Fibroblast of skin of back (primary cell): ENCODE measurements at places on chromosomes 3 and 15.

DNA sequence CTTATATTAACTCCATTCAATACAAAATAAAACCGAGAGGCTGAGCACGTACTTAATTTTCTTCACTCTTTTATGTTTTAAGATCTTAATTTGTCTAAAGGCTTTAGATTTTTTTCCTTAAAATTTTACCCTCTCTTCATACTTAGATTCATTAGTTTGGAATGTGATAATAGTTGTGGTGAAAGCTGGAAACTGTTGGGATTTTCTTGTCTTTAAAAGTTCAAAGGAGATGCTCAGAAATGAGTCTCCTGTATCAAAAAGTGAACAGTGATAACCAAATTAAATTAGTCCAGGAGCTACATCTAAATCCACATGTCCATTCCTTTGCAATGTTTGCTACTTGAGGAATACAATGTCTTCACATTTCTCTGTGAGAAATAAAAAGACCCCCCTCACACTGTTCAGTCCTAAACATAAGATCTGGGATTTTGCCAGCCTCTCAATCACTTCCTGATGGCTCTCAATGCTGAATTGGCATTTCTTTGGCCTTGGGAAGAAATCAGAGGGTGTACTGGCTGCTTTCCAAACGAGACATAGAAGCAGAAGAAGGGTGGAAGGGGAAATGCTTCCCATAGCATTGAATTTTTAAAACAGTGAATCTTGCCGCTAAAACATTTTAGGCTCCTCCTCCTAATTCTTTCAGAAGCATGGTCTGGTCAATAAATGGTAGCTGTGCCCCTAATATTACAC is 245.0 kb downstream of the SHOX2 start:
- peak; percentile 18 for DNase-seq

- peak; percentile 67 for DNase-seq
Observed at GRCh38 chr3:120615847-120616609, 19.9 kb downstream of the NDUFB4 start.

DNA sequence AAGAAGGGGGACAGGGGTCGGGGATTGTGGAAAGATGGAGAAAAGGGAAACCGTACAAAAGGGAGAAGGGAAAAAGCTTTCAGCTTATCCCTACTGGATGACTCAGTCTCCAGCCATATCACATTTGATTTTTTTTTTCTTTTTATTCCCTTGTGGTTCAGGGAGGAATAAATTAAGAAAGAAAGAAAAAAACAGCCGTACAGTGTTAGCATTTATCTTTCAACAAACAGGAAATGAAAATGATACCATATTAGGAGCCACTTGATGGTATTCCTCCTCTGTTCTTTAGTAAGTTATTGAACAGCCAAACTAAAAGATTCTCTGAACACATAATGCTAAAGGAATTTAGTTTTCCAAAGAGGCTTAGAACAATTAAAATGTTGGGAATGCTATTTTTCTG is 594.4 kb downstream of the FOXP1 start:
- peak; percentile 91 for DNase-seq

- peak; percentile 15 for DNase-seq
Observed at GRCh38 chr3:10380906-10381305, 60.0 kb upstream of the SEC13 start.

- no peak for DNase-seq
Observed at GRCh38 chr3:189568961-189569360, 62.2 kb upstream of the TP63 start.

DNA sequence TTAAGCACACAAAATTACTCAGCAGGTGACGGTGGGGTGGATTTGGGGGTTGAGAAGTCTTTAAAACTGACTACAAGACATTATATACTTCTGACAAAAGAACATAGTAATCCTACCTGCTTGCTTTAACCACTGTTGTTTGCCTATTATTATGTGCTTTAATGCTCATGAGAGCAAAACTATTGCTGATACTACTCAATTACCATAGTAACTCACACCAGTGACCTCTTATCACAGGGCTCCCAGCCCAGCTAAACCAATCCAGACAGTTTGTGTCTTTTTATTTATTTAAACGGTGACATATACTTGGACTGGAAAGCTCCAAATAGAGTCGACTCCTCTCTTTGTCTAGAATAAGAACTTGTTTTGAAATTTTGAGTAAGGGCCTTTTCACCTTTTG is 42.8 kb upstream of the FEZF2 start:
- DNase-seq: no peak

- DNase-seq: no peak
Observed at GRCh38 chr3:67712259-67712658, 57.8 kb upstream of the SUCLG2 start.

DNA sequence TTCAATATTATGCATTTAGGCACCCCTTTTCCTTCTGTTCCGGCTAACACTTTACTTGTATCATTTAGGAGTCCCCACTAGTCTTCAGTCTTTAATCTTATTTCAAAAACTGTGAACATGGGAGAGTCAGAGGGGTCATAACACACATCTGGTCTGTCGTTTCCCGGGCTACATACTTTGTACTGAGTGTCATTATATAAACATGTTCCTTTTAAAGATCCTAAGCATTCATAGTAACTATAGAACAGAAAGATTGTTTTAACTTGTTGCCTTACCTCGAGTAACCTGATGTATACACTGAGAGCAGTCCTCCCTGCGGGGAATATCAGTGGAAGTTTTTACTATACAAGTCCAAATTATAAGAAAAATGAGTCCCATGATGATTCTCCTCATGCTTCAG is 78.2 kb upstream of the VEPH1 start:
- peak; percentile 76 for DNase-seq

DNA sequence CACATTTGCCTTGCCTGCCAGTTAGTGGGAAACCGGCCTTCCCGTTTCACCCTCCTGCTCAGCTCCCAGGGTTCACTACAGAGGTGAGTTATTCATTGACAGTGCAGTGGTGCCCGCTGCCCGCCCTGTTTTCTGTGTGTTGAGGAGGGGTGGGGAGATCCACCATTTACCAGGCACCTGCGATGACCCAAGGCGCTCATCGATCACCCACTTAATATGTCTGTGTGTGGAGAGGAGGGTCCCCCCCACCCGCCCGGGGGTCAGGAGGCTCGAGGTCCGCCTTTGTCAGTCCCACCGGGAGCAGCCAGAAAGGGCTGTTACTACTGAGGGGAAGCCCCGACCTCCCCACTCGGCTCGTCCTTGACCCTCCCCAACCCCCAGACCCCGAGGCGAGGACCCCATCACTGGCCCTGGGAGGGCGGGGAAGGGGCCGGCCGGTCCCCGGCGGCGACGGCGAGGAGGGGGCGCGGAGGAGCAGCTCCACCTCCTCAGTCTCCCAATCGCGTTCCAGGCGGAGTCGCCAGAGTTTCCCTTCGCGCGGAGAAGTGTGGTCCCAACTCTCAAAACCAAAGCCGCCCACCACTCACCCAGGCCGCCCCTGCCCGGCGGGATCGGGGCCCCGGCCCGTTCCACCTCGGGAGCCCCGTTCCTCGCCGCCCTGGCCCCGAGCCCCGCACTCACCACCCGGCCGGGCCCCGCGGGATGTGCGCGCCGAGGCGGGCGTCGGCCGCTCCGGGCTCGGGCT is 1.1 kb downstream of the PLXNB1 start:
- DNase-seq: peak; percentile 35

DNA sequence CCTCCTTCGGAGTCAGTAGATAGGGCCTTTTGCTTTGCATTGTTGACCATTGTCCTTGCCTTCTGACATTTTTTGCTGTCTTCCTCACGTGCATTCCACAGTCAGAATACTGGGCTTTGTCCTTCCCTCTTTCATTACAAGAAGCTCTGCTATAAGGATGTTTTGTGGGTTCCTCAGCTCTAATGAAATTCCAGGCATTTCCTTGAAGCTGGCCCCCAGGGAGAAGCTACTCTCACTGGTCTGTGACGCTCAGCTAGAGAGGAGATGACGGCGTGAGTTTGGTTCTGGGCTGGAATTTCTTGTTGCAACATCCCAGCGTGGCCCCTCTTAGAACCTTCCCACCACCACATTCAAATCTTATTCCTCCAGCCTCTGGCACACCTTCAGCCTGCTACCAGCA is 210.2 kb downstream of the TJP1 start:
- peak; percentile 98 for DNase-seq

DNA sequence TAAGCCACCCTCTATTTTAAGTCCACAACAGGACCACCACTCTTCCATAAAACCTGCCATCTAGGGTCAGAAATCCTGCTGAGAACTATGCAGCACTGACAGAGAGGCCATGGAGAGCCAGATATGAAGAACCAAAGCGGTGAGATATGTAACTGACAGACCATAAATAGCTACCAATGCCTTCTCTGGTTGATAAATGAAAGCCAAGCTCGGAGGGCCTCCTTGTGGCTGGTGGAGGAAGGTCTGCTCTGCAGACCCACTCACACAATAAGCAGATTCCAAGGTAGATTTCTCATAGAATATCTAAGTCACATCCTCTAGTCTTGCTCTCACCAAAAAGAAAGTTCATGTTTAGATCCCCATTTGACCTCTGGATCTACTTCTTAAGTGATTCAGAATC is 38.9 kb downstream of the RYK start:
- DNase-seq: peak; percentile 67

DNA sequence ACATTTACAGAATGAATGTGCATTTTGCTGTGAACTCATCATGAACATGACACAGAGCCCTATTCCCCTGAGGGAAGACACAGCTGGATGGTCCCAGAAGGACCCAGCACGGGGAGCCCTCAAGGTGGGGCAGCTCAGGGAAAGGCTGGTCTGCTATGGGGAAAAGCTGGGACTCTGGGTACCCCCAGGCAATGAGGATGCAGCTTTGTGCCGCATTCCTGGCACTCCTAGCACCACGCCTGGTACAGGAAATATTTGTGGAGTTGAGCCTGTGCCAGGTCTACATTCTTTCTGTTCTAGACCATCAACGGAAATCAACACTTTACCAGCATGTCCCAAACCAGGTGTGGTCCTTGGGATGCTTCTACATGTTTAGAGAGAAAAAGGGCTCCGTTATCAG is 74.0 kb downstream of the SRGAP3 start:
- peak; percentile 43 for DNase-seq

GRCh38 chr3:39100500-39100886 is 6.9 kb downstream of the GORASP1 start:
- no peak for DNase-seq

DNA sequence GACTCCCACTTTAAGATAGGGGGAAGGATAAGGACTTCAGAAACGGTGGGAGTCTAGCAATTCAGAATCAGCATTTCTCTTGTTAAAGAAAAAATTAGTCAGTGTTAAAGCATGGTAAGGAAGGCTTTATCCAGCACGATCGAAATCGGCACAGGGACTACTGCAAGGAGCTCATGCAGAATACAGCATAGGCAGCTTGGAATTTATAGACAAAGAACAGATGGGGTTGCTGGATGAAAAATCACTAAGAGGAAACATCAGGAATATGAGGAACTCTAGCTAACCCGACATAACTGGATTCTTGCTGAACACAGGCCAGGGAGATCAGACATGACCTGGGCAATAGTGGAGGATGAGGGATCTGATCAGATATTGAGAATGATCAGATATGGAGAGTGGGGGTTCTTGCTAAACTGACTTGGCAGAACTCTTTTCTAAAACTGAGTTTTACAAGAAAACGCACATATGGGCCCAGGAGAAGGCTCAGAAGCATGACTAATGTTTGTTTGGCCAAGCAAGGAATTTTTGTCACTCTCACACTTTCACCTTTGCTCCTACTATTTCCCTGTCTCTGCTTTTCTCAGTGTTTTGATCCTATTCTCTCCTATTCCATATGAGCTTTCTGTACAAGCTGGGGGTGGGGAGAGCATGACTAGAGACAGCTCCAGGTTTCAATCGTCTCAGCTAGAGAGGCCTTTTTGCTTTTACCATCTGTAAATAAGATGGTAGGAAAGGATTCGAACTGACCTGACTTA is 3.9 kb upstream of the PLCH1 start:
- no peak for DNase-seq

DNA sequence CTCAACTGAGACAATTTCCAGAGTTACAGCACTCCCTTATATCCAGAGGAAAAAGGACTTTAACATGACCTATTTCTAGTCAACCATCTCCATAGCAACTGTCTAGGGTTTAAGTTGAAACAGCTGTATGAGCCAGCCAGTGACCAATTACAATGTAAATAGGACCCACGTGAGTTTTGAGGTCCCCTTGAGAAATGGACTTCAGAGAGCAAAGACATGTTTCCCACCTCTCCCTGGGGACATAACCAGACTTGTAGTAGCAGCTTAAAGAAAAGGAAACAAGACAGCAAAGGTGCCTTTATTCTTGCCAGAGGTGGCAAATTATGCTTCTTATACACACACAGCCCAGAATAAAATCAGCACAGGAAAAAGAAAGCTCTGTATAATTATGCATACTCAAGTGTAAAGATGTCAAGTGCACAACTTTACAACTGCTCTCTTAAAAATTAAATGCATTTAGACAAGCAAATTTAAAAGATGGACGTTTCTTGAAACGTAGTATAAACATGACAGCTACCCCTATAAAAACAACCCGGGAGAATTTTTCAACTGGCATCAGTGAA is 40.2 kb downstream of the SUMF1 start:
- DNase-seq: peak; percentile 93

GRCh38 chr15:46941241-46941640 is 776.1 kb upstream of the SEMA6D start:
- no peak for DNase-seq

DNA sequence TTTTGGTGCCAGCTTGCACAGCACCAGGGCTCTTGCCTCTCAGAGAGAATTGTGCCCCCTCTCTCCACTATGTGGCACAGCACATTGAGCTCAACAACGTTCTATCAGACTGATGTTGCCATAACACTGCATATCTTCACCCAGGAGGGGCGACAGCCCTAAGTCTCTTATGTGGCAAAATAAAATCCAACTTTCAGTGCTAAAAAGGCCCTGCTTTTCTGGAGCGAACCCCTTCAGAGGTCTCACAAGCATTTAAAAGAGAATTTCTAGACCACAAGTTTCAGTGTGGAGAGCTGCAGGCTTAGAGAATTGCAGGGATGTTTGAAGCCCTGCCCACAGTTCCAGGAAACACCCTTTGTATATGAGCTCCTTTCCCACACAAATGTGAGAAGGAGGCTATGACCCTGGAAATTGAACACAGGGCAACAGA is 85.5 kb downstream of the LIPC start:
- DNase-seq: no peak

GRCh38 chr15:70271422-70272088 is 173.8 kb upstream of the TLE3 start:
- DNase-seq: peak; percentile 97

DNA sequence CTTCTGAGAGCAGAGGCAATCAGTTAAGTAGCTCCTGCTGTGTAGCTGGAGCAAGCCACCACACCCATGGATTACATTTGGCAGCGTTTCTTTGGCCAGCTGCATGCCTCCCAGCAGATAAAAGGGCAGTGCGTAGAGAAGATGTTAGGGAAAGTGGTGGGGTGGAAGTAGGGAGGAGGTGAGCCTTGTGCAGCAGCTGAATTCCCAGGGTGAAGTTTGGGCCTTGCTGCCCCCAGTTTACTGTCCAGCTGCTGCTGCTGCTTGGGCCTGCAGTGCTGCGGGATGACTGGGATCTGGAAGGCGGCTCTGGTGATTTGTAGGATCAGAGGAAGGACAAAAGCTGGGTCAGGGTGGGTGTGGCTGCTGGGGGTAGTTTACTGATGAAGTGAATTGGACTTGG is 318.7 kb upstream of the C2CD4B start:
- no peak for DNase-seq

GRCh38 chr3:139326131-139326530 is 17.7 kb upstream of the MRPS22 start:
- DNase-seq: no peak

GRCh38 chr15:36598529-36599177 is 19.2 kb downstream of the CDIN1 start:
- no peak for DNase-seq
